ENCODE measurements at places on chromosomes 16 and 17.

- DNase-seq, result no peak
Measured at GRCh38 chr17:38917259-38917658, 8.2 kb upstream of the LASP1NB start.

DNA sequence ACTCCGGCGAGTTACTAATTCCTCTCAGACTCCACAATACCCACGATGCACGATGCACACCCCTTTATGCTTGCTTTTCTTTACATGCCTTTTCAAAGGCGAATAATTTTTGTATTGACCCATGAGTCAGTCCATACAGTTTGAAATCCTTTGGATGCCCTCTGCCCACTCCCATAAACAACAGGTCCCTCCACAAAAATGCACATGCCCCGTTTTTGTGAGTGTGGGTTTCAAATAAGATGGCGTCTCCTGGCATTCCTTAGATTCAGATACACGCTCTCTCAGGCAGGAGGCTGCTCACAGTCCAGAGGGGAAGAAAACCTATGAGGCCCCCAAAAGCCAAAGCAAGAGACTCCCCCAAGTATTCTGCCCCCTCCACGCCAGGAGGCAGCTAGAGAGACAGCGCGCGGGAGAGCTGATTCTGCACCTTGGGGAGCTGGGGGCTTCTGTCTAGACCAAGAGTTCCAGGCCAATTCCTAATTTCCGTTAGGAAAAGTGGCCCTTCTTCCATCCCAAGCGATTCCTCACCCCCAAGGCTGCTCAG is 19.6 kb upstream of the HOXB9 start:
- DNase-seq, result no peak

DNA sequence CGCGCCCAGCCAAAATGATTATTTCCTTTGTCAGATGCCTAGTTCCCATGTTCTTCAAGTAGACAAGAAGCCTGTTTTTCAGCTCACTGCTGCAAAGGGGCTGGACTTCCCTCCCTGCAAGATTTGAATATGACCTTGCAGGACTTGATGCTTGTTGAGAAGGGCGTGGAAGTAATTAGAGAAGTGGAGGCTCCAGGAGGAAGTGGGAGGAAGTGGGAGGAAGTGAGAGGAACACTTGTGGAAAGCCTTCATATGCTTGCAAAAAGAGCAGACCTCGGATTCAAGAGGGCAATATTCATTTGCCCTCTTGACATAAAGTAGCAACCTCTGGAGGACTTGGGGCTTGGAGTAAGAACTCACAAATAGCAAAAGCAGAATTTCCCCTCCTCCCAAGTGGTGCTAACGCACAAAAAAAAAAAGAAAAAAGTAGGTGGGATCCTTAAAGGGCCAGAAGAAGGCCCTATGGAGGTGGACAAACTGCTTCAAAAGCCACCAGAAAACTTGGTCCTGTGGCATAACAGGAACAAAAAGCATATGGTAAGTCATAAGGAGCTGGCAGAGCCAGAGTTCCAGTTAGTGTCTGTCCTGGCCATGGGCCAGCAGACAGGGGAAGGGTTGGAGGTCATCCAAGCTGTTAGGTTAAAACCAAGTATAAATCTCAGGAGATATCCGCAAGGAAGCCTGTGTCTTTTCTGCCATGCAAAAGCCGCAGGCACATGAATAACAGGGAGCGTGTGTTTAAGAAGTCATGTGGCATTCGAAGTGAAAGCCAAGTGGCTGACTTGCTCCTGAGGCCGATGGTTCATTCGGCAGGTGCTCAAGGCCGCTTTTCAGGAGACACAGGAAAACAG is 20.6 kb upstream of the PRKAR1A start:
- DNase-seq, result peak; percentile 79

GRCh38 chr17:50798424-50799288 is 31.3 kb upstream of the ANKRD40CL start:
- DNase-seq, result peak; percentile 25

DNA sequence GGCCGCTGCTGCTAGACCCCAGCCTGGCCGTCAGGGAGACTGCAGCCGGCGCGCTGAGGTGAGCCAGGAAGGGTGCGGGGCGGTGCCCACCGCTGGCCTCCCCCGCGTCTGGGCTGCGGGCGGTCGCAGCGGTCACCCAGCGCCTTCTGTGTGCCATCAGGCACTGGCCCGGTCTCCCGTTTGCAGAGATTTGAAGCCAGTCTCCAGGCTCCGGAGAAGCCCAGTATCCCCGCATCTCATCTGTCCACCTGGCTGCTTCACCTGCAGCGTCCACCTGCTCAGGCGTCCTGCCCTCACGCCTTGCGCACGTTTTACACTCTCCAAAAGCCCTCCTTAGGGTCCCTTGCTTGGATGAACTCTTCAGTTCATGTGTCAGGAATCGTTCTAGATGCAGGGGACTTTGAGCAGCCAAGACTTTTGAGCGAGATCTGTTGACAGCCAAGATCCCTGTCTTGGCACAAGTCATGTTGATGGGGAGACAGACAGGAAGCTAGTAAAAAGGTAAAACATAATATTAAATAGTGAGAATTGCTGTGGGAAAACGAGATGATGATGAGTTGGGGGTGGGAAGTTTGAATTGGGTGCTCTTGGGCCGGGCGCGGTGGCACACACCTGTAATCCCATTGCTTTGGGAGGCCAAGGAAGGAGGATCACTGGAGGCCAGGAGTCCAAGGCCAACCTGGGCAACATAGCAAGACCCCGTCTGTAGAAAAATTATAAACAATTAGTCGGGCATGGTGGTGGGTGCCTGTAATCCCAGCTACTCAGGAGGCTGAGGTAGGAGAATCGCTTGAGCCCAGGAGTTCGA is 916 bp downstream of the HEATR3 start:
- no peak for DNase-seq

DNA sequence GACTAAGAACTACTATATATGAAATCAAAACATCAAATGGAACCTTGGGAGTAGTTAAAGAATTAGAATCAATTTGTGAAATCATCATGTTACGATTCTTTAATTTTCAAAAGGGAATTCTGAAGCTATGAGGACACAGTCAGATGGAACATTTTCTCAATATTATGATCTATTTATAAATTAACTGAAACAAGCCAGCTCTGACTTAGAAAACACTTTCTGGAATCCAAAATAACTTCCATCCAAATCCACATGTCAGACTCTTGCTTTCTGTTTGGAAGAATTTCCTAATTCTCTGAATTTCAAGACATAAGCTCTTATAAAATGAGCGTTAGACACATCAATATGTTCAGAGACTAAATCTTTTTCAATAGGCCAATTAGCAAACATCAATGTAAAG is 737.7 kb upstream of the SOX9 start:
- no peak for DNase-seq

DNA sequence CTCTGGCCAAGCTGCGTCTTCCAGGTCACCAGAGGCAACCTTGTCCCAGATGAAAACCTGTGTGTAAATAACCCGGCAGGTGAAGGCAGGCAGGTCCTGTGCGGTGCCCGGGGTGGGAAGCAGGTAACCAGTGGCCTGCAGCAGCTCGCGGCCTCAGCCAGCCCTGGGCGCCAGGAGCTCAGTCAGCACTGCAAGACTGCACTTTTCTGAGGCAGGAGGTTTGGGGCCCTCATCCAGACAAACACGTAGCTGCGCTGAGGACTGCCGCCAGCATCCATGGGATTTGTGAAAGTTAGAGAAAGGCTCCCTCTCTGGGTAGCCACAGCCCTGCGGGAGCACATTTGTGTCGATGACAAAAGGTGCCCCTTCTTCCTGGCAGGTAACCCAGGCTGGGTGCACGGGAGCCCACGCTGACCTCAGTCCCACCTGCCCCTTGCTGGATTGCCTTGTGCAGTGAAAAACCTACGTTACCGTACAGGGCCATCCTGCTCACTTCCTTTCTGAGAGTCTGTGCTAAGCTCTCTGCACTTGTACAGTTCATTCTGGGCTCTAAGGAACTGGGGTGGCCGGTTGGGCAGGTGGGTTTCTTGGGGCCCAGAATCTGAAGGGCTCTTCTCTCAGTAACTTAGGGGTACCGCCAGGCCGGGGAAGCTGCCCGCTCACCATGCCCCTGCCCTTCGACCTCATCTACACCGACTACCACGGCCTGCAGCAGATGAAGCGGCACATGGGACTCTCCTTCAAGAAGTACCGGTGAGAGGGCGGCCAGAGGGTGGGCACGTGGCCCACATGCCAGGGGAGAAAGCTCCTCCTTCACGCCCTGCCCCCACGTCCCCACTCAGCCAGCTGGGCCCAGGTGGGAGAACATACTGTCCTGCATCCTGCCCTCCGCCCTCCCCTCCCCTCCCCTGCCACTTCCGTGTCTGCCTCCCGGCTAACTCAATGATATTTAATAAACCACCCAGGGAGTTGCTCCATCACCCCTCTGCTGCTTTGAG is 56.4 kb downstream of the MGAT5B start:
- no peak for DNase-seq

DNA sequence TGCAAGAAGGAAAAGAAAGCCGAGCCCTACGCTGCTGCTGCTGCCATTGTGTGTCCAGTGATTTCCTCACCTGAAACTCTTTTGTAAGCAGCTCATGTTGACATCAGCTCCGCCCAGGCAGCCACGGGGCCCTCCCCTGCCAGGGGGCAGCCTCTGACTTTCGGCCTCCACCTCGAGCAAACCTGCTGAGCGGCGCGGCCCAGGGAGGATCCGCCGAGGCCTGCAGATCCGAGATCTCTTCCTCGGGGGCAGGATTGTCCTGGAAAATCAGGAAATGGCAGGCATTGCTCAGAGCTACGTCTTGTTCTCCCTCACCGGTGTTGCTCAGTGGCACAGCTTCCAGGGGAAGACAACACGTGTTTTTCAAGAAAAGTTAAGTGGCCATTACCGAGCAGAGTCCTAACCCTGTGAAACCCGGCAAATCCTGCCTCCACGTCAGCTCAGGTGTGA is 35.6 kb upstream of the ZNF750 start:
- no peak for DNase-seq

- DNase-seq, result no peak
Measured at GRCh38 chr16:86414991-86415740, 95.2 kb upstream of the FOXF1 start.

- DNase-seq, result no peak
Measured at GRCh38 chr17:72184805-72185204, 64.0 kb downstream of the SOX9 start.

GRCh38 chr17:72788950-72789585 is 303.4 kb downstream of the SLC39A11 start:
- no peak for DNase-seq

DNA sequence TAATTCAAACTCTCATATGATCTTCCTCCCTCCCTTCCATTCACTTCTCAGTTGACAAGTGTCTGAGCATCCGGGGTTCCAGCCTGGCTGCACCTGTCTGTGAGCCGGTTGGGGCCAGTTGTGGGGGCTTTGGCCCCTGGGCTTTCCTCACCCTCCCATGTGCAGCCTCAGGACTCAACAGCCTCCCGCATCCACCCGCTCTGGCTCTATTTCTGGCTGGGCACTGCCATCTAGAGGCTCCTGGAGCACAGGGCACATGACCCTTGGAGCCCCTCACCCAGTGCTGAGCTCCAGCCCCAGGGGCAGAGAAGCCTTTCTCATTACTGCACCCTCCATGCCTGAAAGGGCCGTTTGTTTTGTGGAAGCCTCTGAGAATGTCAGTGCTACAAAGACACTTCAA is 43.3 kb downstream of the HAPSTR1 start:
- DNase-seq, result peak; percentile 48

DNA sequence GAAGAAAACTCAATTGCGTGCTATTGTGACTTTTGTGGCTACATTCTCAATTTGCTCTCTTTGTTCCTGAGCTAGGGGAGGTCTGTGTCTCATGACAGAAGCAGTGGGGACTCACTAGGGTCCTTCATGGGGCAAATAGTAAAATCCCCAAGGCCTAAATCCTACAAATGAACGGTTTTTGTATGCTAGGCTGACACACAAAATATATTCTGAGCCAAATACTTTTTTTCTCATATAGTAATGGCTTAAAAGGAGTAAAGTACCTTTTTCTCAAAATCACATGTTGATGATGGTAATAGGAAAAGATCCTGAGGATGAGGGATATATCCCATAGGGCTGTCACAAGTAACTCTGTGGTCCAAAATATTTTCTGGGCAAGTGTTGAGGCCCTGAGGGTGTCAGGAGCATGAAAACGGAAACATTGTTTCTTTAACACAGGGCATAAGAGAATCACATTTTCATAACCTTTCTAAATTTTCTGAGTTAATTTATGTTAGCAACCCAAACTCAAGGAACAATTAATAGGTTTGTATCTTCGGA is 77.5 kb upstream of the CNTNAP4 start:
- DNase-seq, result no peak

GRCh38 chr16:56448005-56448404 is 3.1 kb downstream of the NUDT21 start:
- no peak for DNase-seq

GRCh38 chr16:56520251-56520577 is 390 bp upstream of the BBS2 start:
- DNase-seq, result no peak

DNA sequence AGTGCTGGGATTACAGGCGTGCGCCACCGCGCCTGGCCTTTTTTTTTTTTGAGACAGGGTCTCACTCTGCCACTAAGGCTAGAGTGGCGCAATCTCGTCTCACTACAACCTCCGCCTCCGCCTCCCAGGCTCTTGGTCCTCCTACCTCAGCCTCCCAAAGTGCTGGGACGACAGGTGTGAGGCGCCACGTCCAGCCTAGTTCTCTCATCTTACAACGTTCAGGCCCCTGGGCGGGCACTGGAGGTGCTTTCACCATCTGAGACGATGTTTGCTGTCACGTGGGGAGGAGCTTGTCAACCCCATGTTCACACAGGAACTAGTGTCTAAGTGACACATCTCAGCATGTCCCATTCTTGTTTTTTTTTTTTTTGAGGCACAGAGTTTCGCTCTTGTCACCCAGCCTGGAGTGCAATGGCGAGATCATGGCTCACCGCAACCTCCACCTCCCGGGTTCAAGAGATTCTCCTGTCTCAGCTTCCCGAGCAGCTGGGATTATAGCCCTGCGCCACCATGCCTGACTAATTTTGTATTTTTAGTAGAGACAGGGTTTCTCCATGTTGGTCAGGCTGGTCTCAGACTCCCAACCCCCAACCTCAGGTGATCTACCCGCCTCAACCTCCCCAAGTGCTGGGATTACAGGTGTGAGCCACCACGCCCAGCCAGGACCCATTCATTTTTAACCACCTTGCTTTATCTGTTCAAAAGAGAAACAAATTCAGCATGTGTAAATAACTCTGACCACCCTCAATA is 5.2 kb upstream of the FANCA start:
- no peak for DNase-seq

- no peak for DNase-seq
Measured at GRCh38 chr16:88306411-88306810, 76.3 kb upstream of the ZNF469 start.

GRCh38 chr17:49995055-49995738 is at the start of gene DLX3:
TSS of gene DLX3 (minus strand) at chr17:49995224. CDS start at chr17:49994998, 226 bp downstream.
- peak; percentile 59 for DNase-seq

- no peak for DNase-seq
Measured at GRCh38 chr17:3818786-3819185, 17.8 kb upstream of the ITGAE start.

- DNase-seq, result peak; percentile 90
Measured at GRCh38 chr17:81831957-81832607, 1.0 kb downstream of the MCRIP1 start.

DNA sequence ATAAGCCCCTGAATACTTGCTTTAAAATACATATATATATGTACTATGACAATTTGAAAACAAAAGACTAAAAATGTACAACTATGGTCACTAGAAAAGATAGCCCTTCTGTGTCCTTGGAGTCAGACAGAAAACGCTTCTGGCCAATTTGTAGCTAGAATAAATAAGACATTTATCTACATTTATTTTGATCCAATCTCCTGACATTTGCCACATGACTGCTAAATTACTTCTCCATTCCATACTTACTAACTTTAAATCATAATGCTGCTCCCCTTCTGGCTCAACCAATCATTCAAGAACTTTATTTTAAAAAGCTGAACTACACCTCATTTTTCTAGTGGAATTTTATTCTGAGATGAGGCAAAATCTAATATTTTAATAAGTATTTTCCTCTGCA is 65.8 kb downstream of the CYTH1 start:
- DNase-seq, result no peak
